Fibroblast of gingiva (primary cell): ENCODE measurements at places on chromosomes 13 and 19.

DNA sequence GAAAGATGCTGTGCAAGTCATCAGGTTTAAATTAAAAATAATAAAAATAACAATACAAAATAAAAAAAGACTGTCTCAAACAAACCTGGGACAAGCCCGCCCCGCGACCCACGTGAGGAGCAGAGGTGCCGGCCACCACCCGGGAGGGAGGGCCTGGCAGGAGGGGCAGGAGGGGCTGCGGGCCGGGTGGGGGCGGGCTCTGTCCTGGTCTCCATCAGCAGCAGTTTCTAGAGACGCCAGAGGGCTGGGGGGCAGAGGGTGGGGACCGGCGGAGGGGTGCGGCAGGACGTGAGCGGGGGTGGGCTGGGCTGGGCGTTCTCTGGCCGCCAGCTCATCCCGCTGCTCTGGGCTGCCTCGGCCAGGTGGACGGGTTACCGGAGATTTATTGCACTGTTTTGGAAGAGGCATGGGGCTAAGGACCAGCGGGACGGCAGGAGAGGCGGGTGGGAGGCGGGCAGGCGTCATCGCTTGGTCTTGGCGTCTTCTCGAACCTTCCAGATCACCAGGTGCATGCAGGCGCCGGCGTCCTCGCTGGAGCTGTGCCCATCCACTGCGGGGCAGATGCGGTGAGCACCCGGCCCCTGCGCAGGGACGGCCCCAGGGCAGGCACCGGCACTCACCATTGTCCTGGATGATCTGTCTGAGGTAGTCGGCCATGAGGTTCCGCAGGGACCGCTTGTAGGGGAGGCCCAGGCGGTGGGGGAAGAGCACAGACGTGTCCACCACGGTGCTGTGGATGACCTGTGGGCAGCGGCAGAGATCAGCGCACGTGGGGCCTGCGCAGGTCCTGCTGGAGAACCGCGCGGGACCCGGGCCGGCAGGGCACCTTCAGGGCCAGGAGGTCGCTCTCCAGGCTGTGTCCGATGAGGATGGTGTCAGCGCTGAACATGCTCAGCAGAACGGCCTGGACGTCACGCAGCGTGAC is 3.8 kb upstream of the ATP8B3 start:
- no peak for DNase-seq

DNA sequence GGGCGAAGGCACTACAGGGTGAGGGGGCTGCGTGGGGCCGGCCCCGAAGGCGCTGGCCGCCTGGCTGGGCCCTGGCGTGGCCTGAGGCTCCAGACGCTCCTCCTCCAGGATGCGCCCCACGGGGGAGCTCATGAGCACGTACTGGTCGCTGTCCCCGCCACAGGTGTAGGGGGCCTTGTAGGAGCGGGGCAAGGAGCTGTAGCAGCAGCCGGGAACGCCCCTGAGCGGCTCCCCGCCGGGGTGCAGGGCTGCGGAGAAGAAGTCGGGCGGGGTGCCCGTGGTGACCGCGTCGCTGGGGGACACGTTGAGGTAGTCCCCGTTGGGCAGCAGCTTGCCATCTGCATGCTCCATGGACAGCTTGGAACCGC is 3.0 kb downstream of the IRS2 start:
- peak; percentile 45 for DNase-seq

DNA sequence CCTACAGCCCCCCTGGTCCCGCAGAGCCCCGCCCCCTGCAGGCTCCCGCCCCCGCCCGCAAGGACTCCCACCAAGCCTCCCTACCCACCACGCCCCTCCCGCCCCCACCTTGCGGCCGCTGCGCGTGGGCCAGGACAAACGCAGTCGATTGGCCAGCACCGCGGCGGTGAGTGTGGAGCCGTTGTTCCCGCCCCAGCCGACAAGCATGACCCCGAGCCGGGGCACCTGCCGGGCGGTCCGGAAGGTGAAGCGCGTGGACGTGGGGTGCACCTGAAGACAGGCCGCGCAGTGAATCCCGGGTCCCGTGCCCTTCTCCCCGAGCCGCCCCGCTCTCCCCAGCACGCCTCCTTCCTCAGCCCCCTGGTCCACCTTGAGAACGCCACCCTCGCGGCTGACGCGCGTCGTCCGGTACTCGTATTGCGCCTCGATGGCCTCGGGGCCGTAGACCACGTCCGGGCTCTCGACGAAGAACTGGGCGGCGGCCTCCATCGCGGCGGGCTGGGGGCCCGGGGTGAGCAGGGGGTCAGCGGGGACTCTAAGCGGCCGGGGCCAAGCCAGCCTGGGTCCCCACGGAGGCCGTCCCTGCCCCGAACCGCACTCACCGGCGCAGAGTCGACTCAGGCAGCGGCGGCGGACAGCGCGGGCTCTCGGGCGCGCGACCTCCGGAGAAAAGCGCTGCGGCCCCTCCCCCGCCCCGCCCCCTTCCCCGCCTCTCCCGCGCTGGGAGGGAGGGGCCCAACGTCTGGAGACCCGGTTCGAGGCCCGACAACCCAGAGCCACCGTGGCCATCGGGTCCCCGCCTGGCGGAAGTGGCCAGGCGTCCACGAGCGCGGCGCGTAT is at the start of gene ISYNA1:
TSS of gene ISYNA1 (minus strand) at position 643 of the 840 bp plus-strand sequence. CDS start at position 489, 154 bp downstream.
- no peak for DNase-seq

- no peak for DNase-seq
Measured at GRCh38 chr19:28436320-28436719, 776.6 kb downstream of the UQCRFS1 start.

GRCh38 chr19:42095814-42096230 is 19.9 kb downstream of the ZNF574 start:
- DNase-seq = no peak

GRCh38 chr19:14078411-14078810 is 5.8 kb downstream of the MISP3 start:
- DNase-seq = peak; percentile 35

- DNase-seq = no peak
Measured at GRCh38 chr13:66559093-66559492, 671.0 kb downstream of the PCDH9 start.

DNA sequence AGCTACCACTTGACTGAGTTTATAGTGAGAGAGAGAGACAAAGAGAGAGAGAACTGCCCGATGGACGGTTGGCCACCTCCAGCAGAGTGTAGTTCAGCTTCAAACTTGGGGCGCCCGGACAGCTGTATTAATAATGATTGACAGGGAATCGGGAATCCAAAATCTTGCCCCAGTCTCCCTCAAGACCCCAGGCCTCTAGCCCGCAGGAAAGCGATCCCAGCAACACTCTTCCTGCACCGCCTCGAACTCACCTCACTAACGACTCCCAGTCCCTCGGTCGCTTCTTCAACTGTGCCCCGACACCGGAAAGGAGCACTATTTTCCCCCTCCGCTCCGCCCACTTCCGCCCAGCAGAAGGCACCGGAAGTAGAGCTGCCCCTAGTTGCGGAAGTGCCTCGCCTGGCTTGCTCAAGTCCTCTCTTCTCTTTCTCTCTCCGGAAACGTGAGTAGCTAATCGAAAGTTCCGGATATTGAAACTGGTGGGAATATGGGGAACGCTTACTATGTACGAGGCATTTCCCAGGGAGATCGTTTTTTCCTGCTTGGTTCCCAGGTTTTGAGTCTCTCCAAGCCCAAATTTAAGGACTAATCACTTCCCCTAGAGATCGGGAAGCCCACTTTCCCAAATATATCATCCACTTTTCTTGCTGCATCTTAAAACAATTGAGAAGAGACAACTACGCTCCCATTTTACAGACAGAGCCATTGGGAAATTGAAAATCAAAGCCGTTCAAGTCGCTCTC is at the start of gene NOSIP:
TSS of gene NOSIP (minus strand) at position 293 of the 743 bp plus-strand sequence. CDS start 19,865 bp downstream, outside the sequence.
- peak; percentile 96 for DNase-seq

DNA sequence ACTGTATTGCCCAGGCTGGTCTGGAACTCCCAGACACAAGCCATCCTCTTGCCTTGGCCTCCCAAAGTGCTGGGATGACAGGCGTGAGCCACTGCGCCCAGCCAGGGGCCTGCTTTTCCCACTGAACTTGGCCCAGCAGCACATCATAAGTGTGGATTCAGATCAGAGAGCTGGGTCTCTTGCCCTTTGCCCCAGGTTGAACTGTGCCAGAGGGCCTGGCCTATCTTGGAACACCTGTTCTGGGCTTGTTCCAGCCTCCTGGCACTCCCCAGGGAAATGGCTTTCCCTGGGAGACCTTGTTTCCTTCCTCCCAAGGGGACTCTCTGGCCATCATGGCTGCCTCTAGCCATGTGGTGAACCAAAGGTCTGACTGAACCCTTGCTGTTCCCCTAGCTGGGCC is 3.4 kb downstream of the CC2D1A start:
- DNase-seq = no peak

DNA sequence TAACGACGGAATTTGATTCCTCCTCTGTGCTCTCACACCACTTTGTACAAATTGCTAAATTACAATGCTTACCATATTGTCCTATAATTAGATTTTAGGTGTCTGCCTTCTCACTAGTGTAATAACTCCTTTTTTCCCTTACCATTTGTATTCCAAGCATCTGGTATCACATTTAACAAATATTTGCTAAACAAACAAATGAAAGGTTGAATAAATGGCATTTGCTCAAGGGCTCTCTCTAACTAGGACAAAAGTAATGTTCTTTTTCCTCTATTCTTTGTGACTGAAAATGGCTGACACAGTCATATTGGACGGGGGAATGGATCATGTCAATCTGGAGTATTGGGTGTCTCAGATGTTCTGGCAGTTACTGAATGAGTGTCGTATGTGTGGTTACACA is 99.7 kb downstream of the ENOX1 start:
- DNase-seq = no peak

GRCh38 chr13:48449656-48450055 is 36.7 kb upstream of the LPAR6 start:
- peak; percentile 61 for DNase-seq

- no peak for DNase-seq
Measured at GRCh38 chr13:108313382-108313781, 43.9 kb downstream of the TNFSF13B start.

DNA sequence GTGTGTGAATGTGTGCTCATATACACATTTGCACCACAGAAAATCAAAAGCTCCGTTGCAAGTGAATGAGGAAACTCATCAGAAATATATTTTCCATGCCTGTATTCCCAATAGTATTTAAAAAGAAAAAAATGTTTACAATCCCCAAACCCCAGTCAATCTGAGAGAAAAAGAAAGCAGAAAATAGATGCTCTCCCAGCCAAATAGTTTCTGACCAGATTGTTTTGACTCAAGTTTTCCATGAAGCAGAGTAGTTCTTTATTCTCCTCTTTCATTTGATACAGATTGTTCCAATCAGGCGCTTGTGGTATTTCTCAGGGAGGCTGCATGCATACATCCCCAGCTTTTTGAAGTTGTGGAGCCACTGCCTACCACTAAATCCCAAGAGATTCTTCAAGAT is 110.6 kb downstream of the STARD13 start:
- peak; percentile 95 for DNase-seq

DNA sequence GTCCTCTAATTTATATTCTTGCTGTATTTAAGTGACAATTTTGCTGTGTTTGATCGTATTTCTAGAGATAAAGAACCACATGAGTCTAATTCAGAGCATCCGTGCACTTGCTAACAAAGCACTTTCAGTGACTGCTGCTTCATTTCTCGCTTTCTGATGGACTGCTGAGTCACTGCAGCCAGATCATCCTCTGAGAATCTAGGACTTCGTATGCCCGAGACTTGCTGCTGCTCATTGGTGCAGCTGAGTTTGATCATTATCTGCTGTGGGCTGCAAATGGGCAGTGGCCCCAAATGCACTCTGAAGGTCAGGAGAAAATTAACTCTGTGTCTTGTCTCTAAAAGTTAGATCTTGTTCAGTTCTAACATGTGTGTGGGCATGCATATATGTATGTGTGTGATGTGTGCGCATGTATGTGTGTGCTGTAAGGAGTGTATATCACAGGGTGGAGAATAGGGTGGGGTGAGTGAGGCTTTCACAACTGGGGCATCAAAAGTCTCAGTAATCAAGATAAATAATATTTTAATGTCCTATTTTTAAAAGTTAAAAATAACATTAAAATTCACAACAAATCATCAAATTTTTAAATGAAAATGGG is 342.6 kb downstream of the MTUS2 start:
- DNase-seq = no peak

DNA sequence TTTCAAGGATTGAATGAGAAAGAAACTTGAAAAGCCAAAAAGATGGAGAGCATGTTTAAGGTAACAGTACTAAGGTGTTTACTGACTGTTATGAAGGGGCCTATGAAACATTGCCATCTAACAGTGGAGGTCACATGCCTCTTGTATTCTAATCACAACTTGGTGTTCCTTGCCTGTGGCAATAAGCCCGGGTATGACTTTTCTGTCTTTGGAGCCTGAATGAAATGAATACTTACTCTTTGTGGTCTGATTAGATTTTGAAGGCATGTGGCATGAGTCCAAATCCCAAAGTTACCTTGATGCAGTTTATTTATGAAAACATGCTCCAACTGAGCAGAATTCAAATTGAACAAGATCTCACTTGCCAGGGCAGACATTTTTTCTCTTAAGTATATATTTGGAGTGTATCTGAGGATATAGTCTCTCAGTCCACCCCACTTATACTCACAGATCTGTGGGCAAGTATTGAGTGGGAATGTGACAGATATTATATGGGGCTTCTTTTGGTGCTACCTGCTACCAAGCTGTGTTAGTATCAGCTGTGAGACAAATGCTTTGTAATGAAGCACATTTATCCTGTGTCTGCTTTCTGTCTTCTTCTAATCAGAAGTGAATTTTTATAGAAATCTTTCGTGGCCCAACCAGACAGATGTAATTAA is 67.5 kb downstream of the B3GLCT start:
- no peak for DNase-seq

GRCh38 chr13:105841286-105841685 is 694.2 kb downstream of the EFNB2 start:
- DNase-seq = no peak

- no peak for DNase-seq
Measured at GRCh38 chr19:8421484-8422461, 8.7 kb downstream of the MARCHF2 start.

GRCh38 chr13:97526556-97526955 is 92.6 kb downstream of the RAP2A start:
- no peak for DNase-seq

DNA sequence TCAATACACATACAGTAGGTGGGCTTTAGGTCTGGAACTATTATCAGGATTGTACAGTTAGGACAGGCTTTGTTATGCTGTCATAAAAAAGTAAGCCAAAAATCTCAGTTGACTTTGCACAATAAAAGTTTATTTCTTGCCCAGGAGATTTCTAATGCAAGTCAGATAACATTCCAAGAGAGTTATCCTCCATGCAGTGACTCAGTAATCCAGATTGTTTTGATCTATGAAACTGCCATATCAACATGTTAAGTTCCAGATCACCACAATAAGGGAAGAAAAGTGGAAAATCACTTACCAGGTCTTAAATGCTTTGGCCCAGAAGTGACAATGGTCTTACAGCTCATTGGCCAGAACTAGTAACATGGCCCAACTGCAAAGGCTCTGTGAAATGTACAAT is 636.2 kb upstream of the KLF12 start:
- DNase-seq = peak; percentile 95
